Activated effector memory CD4-positive, alpha-beta T cell treated with anti-CD3 and anti-CD28 coated beads, Interleukin-2, amount 50 U/mL, for 16 hours (primary cell): ENCODE measurements at places on chromosomes 5 and 9.
A peak's percentile ranks its signal among the peaks of the same experiment; 100 is the strongest.

GRCh38 chr5:132475497-132475882, 15.1 kb downstream of the IRF1 start:
- peak; percentile 73 for DNase-seq

GRCh38 chr9:82488313-82489200, 500.0 kb downstream of the SPATA31D1 start:
- DNase-seq: no peak

- DNase-seq: no peak
Observed at GRCh38 chr5:165914456-165914855, 2377.0 kb upstream of the WWC1 start.

DNA sequence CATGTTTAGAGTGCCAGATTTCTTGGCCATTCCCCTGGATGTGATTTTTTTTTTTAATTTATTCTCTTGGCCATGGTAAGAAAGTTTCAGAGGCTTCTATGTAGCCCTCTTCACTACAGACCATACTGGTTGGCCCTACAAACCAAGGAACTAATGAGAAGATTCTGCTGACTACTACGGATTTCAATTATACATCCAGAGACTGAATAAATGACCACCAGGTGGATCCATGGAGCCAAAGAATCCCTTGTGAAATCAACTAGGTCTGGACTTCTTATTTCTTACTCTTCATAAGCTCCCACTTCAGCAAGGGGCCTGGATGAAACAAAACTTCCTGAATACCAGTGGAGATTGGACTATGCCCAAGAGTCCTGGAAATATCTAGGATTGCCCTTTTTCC, 27.6 kb downstream of the ZNF622 start:
- DNase-seq: no peak

GRCh38 chr9:76067696-76068095, 177.2 kb downstream of the PCSK5 start:
- no peak for DNase-seq

DNA sequence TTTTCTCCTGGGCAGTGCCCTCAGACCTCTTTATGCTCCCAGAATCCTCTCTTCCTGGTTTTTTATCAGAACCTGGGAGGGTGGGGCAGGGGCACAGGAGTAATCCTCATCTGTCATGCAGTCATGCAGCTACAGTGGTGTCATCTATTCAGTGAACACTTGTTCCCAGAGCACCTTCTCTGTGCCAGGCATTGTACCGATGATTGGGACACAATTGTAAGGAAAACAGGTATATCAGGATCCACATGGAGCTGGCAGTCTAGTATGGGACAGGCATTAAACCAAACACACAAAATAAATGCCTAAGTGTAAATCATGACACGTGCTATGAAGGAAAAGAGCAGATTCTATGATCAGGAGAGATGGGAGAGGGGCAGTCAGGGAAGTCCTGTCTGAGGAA, 21.5 kb upstream of the IDNK start:
- no peak for DNase-seq

GRCh38 chr9:120177121-120177520, 402.8 kb downstream of the CDK5RAP2 start:
- no peak for DNase-seq

DNA sequence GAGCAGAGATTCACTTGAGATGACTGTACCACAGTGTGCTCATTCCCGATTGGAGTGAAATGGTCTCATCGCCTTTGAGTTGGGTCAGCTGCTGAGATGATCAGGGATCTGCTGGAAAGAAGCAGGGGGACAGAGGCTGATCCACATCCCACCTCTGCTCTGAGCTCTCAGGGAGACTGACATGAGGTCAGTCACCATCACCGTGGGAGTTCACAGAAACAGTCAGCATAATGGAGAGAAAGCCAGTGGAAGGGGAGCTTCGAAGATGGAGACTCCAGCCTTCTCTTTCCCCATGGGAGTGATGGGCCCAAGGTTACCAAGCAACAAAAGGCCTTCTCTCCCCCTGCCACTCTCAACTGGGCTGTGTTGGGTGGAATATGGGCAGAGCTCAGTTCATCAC, 276.4 kb downstream of the CDK5RAP2 start:
- DNase-seq: no peak

GRCh38 chr5:111255169-111255568, 31.0 kb downstream of the CAMK4 start:
- DNase-seq: no peak

GRCh38 chr9:126526218-126527108, 87.3 kb upstream of the LMX1B start:
- no peak for DNase-seq

- DNase-seq: no peak
Observed at GRCh38 chr5:126335886-126336285, 87.3 kb upstream of the GRAMD2B start.

- no peak for DNase-seq
Observed at GRCh38 chr9:37243588-37244345, 123.4 kb downstream of the ZCCHC7 start.

DNA sequence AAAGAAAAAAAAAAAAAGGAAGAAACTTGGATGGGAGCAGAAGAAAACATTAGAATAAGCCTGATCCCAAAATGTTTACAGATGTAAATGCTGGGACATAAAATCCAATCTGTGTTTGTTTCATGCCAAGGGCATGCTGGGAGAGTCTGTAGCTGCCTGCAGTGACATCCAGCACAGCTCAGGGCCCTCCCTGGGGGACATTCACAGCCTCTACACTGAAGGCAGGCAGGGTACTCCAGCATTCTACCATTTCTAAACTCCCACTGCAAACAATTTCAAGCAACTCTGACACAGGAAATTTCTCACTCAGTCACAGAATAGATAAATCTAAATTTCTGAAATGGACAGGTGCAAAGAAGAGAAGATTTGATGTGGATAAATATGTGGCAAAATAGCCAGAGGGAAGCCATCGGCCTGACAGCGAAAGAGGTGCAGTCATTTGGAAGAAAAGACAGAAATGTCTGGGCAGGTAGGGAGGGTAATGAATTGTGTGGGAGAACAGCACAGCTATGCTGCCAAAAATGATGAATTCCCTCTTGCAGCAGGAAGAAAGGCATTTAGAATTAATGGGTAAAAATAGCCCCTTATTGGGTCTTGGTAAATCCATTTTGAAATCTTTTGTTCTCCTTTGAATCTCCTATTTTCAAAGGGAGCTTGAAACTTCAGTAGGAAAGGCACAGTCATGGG, 199.4 kb downstream of the MED10 start:
- DNase-seq: no peak

DNA sequence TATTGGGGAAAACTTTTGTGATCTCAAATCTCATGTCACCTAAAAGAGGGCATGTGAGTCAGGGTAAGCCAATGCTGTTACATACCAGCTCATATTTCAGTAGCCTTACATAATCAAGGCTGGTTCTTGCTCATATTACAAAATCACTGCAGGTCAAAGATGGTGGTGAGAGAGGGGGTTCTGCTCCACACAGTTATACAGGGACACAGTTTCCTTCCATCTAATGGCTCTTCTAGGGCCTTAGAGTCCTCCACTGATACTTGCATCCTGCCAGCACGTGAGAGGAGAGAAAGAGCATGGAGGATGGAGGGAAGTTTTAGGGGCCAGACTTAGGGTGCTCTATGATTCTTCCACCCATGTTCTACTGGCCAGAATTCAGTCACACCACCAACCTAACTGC, 130.0 kb downstream of the LIFR start:
- no peak for DNase-seq

DNA sequence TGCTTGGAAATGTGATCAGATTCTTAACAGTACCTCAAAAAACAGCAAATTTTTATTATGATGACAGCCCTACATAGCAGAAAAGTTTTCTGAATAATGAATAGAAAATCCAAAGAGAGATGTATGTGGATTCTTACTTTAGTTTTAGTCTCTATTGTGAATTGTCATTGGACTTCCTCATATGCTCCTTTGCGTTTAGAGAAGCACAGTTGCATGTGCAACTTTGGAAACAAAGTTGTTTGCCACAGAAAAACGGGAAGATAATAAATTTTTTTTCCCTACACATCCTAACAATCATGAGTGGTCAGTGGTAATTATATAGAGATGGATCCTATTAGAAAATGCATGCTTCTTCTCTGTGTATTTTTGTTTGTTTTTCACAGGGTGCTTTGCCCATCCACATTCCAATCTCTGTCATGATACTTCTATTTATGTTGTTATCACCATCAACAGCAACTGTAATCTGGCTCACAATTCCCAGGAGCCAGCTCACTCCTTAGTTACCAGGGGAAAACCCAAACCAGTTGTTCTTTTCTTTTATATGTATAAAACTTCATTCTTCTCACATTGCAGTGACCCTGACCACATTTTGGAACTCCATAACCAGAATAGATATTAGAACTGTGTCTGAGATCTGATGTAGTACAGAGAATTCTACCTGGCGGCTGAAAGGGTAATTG, 118.7 kb downstream of the NDUFS4 start:
- DNase-seq: no peak

- DNase-seq: no peak
Observed at GRCh38 chr5:69084195-69084594, 9.6 kb upstream of the SLC30A5 start.

GRCh38 chr5:73612799-73613198, 13.2 kb upstream of the ARHGEF28 start:
- DNase-seq: no peak

DNA sequence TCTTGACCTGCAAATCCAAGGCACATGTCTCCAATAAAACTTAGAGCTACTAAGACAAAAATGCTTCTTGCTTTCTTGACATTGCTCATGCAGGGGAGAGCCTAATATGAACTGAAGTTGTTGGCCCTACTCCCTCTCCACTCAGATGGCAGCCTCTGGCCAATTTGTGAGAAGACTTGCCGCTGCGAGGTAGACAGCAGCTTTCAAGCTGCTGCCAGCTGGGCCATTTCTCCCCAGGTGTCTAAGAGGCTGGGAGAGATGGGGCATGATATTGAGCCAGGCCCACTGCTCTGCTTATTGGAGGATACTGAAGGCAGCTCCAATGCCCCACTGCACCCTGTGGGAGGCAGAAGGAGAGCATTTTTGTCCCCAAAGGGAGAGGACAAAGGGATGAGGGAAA, 380.5 kb downstream of the RASEF start:
- no peak for DNase-seq

DNA sequence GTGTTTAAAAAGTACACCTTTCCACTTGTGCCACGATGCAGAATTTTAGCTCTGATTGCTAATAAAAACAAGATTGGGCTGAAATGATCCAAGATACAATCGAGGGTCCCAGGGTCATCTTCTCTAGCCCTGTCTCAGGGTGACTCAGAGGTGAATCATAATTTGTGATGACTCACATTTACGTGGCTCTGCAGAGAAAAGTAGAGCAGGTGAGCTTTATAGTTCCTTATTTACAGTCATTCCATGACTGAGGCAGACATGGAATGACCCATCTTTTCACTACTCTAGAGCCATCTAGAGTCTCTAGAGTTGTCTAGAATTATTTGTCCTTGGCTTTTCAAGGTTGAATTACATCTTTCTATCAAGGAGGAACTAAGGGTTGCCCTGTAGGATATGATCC, 155.2 kb downstream of the GAS1 start:
- no peak for DNase-seq

DNA sequence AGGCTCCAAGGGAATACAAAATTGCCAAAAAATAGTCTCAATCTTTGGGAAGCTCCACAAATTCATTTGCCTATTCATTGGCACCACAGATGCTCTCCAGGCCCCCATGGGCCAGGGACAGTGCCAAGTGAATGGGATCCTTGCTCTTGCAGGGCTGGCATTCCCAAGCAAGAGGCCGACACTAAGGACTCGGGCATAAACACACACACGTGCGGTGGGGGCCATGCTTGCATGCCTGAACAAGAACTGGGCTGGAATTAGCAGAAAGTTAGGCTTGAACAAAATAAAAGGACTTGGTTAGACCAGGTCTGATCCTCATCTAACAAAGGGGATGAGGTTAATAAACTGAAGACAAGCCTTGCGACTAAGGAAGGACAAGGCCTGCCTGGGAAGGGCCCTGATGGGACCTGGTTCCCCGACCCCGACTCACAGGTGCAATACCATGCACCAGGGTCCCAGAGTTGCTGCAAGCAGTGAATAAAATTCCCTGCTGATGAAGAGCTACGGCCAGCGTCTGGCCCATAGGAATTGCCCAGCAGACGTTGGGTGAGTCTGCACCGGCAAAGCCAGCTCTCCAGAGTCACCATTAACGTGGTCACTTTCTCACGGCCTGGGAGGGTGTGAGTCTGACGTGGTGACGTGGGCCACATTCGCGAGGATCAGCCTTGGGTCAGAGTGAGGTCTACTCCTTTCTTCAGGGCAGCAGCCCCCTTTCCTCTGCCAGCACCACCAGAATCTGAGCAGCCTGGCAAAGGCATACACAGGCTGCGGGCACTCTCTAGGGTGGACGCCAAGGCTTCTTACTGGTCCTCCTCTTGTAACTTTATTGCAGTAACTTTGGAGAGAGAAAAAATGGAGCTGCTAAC, 77.4 kb upstream of the FCN1 start:
- DNase-seq: peak; percentile 50

GRCh38 chr9:68747043-68747533, 42.0 kb downstream of the PIP5K1B start:
- DNase-seq: no peak

- DNase-seq: no peak
Observed at GRCh38 chr5:116062352-116062751, 22.5 kb upstream of the COMMD10 start.

- no peak for DNase-seq
Observed at GRCh38 chr5:142499591-142500226, 174.9 kb upstream of the SPRY4 start.

DNA sequence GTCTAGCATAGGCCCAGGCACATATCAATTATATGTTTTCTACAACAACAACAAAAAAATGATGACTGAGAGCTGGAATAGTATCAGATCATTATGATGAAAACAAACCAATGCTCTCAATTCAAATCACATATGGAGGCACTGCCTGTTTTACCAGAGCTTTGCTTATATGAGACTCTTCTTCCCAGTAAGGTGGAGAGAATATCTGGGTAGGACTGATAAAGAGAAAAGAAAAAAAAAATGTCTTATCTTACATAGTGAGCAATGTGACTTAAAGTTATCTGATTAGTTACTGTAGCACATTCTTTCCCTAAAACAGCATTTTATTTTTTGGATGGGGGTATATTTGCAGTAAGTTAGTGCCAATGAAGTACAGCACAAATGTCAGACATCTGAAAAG, 154.8 kb downstream of the RAB3C start:
- no peak for DNase-seq

DNA sequence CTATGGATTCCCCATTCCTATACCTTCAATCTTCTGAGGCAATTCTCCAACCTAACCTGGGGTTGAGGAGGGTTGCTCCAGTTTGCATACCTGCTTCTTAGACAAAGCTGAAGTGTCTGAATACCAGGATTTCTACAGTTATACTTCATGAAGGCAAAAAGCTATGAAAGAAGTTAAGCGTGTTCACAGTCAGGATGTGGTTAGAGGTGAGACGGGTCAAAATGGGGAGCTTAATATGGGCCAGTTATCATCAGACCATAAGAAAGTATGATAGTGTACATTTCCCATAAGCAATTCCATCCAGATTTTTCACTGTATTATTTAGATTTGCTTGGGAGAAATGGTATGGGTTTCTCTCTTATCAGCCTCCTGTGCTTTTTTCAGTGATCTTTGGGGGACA, 156.9 kb upstream of the FER start:
- no peak for DNase-seq
